Upper lobe of right lung (tissue), 1 donor: ENCODE measurements at places on chromosomes 5 and 9. TPM values are rescaled to one million over a fixed set of nuclear protein-coding genes. Genes with fewer than 3 reads are reported as not detected.

DNA sequence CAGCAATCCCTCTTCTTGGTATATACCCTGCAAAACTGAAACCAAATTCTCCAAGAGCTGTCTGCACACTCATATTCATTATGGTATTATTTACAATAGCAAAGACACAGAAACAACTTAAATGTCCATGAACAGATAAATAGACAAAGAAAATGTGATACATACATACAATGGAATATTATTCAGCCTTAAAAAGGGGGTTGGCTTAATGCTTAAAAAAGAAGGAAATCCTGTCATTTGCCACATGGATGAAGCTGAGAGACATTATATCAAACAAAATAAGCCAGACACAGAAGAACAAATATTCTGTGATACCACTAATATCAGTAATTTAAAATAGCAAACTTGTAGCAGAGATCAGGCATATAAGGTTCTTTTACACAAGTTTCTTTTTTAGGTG is 46.5 kb upstream of the GAS1 start:
- H3K4me1 ChIP-seq: no peaks in the 10 kb centered on the region
- no peak overlapping the region for H3K27ac ChIP-seq
- no peaks in the 10 kb centered on the region for H3K36me3 ChIP-seq
- no peak for DNase-seq
- H3K27me3 ChIP-seq: no peaks in the 10 kb centered on the region

DNA sequence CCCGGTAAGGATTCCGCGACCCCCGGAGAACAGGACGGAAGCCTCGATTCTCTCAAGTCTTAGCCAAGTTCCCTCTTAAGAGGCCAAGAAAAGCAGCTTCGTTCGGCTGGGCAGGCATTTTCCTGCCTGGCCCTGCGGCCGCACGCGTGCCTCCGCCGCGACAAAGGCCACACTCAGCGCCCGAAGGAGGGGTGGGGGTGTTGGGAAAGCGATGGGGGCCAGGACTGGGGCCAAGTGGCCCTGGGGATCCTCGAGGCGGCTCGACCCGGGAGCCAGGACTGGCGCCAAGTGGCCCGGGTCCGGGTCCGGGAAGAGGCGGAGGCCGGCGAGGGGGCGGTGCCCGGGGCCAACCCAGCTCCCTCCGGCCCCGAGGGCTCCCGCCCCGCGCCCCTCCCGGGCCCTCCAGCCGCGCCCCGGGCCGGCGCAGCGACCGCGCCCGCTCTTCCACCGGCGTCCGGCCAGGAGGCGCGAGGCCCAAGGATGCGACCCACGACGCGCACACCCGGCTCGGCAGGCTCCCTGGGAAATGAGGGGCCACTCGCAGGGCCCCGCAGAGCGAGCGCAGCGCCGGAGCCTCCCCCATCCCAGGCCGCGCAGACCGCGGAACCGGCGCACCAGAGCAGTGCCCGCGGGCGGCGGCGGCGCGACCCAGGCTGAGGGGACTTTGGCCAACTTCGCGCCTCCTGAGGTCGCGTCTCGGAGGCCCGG is 756 bp downstream of the VAV2 start:
- peak overlapping the region; percentile 77 for H3K4me3 ChIP-seq
- no peaks in the 10 kb centered on the region for H3K36me3 ChIP-seq
- no peaks in the 10 kb centered on the region for H3K27me3 ChIP-seq

The REEP2 gene
- 0.55 TPM for total RNA-seq

DNA sequence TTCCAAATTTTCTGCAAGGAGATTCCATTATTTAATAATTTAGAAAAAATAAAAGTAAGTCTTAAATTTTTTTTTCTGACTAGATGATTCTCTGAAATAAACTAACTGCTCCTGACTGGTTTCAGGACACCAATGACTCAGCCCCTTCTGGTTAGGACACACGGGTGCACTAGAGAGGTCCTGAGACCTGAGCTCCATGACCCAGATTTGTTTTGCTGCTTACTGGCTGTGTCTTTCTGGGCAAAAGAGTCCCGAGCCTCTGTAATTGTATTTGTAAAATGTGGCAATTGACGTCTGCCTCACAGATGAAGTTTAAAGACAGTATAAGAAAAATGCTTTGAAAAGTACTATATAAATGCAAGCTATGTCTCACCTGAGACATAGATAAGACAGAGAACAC is 89.1 kb downstream of the SLC24A2 start:
- H3K36me3 ChIP-seq: no peaks in the 10 kb centered on the region
- no peak overlapping the region for H3K27ac ChIP-seq
- no peak overlapping the region for H3K4me3 ChIP-seq
- H3K4me1 ChIP-seq: no peaks in the 10 kb centered on the region
- no peak for DNase-seq

The ARHGEF37 gene
- total RNA-seq: 13.3 TPM

The TAF1L gene
- not detected for total RNA-seq
